ENCODE measurements at places on chromosomes 2 and 18.
A peak's percentile ranks its signal among the peaks of the same experiment; 100 is the strongest.

DNA sequence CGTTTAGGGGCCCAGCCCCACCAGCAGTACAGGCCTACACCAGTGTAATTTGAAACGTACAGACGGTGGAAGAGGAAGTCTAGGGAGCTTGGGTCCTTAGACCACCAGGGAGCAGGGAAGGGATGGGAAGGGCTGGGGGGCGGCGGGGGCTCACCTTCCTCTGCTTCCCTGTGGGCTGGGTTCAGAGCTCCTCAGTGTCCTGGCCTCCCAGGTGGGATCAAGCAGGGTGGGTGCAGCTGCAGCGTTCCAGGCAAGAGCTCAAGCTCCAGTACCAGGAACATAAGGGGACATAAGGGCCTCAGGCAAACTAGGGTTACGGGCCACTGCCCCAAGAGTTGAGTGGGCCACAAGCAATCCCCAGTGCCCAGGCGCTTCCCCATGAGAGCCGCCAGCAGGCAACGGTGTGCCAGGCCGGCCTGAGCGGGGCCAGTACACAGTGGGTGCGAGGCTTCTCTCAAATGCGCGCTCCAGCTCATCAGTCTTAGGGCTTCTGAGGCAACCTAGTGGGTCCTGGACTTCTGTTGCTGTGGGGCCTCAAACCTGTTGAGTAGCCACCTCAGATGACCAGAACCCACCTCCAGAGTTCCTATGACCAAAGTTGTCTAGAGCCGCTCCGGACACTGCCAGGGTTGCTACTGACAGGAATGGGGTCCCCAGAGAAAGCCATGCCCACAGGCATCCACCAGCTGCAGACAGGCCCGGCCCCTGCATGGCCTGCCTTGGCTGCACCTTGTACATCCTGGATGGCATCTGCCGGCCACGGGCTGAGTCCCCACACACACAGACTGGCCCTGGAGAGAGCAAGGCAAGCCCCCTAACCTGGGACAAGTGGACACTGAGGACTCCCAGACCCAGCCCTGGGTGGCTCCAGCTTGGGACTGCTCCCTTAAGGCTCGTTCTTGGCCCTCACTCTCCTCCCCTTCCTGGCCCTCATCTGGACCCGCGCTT, 5.2 kb downstream of the ANKRD23 start:
- no peak for DNase-seq

- no peak for DNase-seq
These were observed 394.7 kb downstream of the FBXO15 start for GRCh38 chr18:73752965-73753364.

DNA sequence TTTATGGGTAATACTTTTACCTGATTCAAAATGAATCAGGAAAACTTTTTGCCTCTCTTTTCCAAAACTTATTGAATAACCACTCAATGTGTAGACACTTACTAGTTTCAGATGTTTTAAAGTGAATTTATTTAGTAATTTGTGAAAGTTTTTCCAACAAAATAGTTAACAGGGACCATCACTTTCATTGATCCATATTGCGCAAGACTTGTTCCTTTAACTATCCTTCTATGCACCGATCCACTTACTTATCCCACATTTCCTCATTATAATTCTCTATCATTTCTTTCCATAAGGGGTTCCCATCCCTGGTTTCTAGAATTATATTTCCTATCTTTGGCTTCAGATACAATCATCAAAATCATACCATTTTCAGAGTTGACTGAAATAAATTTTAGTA, 48.3 kb downstream of the CDH19 start:
- DNase-seq = no peak

DNA sequence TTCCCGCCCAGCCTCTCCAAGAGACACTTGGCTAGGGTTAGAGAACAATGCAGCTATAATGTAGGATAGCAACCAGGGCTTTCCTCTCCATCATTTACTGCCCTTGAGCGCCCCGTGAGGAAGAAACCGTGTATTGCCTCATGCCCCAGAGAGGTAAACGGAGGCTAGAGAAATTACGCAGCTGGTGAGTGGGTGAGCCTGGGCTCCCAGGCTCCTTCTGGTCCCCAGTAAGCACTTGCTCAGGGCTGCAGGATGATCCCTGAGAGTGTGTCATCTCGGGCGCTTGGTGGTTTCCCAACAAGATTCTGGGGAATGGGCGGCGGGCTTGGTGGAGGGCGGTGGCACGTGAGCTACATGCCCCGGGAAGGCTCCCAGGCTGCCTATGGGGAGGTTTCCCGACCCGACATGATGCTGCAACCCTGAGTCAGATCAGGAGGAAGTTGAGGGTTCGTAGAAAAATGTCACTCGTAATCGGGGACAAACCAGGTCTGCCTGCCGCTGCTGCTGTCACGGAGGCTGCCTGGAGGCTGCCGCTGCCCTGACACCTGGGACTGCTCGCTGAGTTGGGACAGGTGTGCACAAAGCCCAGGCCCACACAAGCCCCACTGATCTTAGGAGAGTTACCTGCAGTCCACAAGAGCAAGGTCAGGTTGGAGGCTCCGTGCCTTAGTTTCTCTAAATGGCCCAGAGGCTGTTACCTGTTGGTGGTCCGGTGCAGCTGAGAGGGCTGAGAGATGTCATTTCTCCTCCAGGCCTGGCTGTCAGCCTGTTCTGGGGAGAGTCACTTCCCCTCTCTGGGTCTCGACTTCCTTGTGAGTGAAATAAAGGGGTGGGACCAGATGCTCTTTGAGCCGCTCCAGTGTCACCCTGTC, at the start of gene GPR55:
Gene GPR55 (minus strand): TSS at position 773 of the 872 bp plus-strand sequence. CDS start 14,280 bp downstream, outside the sequence.
- DNase-seq = peak; percentile 58

- no peak for DNase-seq
These were observed 556 bp downstream of the CYRIA start for GRCh38 chr2:16664809-16665747.

GRCh38 chr2:26359886-26360473, 13.4 kb upstream of the ADGRF3 start:
- no peak for DNase-seq

DNA sequence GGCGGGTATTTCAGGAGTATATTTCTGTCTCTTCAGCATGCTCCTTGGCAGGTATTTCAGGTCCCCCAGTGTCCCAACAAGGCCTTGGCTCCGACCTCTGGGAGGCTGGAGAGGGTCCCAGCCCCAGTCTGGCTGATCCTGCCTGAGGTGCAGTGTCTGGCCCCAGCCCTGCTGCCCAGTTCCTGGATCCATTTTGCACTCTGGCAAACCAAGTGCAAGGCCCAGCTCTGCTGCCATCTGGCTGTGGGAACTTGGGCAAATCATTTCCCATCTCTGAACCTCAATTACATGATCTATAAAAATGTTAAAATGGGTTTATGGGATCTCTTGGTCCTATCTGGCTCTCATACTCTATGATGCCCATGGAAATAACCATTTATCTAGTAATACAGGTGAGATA, 63.6 kb downstream of the ZBTB7C start:
- DNase-seq = no peak

DNA sequence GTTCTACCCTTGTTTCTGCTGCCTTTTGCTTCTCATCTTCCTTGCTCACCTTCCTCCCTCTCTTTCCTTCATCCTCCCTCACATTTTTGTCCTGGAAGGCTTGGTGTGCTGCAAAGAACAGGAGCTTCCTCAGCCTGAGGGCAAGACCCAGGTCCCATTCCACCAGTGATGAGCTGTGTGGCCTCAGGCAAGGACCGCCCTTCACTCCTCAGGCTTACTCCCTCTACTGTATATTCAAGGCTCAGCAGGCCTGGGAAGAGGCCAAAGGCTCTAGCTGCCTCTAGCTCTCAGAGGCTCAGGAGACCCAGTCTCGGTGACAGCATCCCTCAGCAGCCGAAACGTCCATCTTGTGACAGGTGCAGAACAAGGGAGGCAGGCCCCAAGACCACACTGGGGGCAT, 97.5 kb downstream of the MRO start:
- no peak for DNase-seq

DNA sequence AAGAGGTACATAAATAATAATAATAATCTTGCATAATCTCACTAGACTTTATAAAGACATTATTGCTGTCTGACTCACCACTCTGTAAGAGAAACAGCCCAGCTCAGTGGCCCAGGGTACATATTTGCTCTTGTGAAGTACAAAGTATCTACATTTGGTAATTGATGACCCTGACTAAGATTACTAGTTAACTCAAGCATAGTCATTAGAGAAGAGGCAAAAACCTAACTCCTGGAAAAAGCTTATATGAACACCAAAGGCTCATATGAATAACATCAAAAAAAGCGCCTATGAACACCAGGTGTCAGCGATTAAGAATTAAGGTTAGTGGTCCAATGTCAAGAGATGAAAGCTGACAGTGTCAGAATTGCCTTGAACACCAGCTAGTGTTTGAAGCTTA, 38.4 kb downstream of the RAD51AP2 start:
- no peak for DNase-seq

DNA sequence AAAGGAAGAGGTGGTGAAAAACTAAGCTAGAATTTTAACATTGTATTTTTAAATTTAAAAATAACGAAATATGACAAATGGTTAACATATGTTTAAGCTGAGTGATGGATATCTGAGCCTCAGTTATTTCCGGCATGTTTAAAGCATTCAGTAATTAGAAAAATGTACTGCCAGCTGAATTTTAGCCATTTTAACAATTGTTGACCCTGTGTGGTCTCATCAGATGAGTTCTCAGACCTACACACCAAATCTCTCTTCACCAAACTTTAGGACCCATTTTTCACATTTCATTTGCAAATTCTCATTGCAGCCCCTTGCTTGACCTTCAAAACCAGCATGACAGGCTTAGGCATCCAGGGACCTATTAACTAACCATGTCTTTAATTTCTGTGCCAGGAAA, 91.5 kb upstream of the RGPD4 start:
- no peak for DNase-seq

DNA sequence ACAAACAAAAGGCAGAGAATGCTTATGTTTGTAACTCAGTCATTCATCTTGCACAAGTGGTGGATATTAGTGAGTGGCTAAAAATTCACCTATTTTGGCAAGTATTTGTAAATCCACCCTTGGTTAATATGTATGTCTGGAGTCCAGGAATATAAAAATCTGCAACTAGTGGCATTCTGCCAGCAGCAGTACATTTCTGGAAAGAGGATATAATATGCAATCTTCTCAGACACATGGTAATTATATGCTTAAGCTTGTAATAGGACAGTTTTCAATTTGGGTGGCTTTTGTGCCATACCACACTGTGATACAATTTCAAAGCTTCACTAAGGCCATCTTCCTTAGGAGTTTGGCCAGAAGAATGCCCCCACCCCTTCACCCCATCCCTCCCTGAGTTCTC, 693.3 kb downstream of the MBD2 start:
- DNase-seq = no peak

DNA sequence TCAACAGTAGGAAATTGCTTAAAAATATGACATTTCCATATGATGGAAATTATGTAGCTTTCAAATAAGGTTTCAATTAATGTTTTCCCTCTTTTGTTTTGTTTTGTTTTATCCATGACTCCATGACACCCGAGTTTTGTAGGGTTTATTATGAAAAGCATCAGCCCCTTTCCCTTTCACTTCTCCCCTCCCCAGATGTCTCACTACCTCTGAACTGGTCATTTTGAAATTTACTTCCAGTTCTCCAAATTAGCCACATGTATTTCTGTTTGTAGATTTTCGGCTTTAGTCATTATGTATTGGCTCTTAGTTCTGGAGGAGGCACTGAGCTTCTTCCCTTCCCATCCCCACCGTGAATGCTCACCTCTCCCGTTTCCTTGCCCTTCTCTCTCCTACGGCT, 18.6 kb upstream of the VPS4B start:
- no peak for DNase-seq

- peak; percentile 59 for DNase-seq
These were observed 42.1 kb upstream of the TRIM43B start for GRCh38 chr2:95526360-95527341.

- DNase-seq = no peak
These were observed 3.5 kb downstream of the DNPEP start for GRCh38 chr2:219384083-219384713.

GRCh38 chr2:23145460-23145859, 239.5 kb upstream of the KLHL29 start:
- no peak for DNase-seq

DNA sequence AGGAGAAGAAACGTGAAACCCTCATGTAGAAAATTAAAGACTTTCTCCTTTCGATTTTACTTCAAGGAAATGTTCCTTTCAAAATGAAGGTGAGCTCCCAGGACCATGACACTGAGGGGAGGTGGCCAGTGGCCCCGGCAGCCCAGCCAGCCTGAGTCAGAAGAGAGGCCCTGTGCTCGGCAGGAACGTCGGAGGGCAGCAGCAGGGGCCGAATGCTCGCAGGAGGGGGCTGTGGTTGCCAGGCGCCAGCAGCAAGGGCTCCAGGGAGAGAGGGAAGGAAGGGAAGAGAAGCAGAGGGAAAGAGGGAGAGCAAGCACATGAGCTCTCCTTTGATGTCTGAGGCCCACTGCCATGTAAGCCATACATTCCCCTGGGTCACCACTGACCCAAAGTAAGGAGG, 73.3 kb upstream of the ACKR3 start:
- DNase-seq = no peak

DNA sequence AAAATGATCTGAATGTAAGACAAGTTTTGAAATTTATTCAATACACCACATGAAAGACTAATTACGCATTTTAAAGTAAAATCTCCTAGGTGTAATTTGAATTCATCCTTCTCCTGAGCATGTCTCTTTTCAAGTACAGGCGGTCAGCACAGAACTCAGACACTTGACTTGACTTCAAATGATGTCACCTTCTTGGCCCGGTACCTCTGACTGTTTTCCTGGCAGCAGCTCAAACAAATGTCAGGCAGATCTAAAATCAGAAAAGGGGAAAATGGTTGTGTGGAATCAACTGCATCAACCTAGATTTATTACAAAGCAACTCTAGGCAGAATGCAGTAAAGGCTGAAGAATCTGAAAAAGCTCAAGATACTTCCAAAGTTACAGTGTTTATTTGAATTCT, 11.4 kb upstream of the PROKR1 start:
- DNase-seq = no peak

DNA sequence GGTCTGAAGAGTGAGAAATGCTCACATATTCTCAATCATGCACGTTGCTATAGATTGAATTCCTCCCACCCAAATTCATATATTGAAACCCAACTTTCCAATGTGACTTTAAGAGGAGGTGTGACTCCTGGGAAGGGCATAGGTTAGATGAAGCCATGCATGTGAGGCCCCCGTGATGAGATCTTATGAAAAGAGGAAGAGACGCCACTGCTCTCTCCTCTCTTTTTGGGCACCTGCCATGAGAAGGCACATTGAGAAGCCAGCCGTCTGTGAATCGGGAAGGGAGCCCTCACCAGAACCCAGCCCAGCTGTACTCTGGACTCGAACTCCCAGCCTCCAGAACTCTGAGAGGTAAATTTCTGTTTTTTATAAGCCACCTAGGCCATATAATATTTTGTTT, 842.6 kb upstream of the SALL3 start:
- no peak for DNase-seq

- DNase-seq = no peak
These were observed 334.0 kb downstream of the CTNNA2 start for GRCh38 chr2:79846878-79847277.

GRCh38 chr18:4603955-4604354, 148.8 kb upstream of the DLGAP1 start:
- DNase-seq = no peak

- no peak for DNase-seq
These were observed 393.0 kb downstream of the NBAS start for GRCh38 chr2:15168116-15168515.

- no peak for DNase-seq
These were observed 48.9 kb upstream of the IL1R2 start for GRCh38 chr2:101942851-101943250.
